ENCODE measurements at places on chromosomes 1 and 21.

DNA sequence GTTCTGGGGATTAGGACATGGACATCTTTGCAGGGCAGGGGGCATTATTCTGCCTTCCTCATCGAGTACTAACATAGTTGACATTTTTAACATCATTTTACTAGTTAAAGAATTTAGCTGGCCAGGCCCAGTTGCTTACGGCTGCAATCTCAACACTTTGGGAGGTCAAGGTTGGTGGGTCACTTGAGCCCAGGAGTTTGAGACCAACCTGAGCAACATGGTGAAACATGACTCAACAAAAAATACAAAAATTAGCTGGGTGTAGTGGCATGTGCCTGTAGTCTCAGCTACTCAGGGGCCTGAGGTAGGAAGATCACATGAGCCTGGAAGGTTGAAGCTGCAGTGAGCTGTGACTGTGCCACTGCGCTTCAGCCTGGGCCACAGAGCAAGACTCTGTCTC lies 29.8 kb upstream of the THEM4 start:
- DNase-seq = no peak

DNA sequence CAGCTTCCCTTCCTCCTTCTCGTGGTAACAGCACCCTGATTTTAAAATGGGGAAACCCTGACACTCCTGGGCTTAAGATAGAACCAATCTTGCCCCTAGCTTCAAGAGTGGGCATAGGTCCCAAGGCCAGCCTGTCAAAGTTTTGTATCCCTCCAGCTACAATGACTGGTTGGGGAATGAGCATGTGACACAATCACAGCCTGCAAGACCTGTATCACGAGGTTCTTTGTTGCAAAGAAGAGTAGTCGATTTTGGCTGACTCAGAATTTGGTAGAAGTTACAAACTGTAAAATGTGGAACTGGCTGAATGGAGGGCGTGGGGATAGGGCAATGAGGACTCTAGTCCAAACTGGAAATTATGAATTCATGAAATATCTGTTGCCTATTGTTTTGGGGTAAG lies 18.7 kb downstream of the CTSK start:
- no peak for DNase-seq

GRCh38 chr1:163813251-163813650 lies 491.5 kb downstream of the NUF2 start:
- no peak for DNase-seq

DNA sequence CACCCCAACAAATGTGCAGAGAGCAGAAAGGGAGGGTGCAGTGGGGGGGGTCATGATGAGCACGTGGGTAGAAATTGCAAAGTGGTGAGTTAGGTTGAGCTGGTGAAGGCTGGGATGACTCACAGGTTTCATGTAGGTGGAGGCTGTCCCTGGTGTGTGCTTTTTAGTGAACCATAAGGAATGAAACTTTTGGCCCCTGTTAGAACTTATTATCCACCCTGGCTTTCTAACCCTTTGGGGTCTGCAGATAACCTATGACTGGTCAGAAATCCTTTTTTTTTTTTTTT lies 46.9 kb downstream of the DOP1B start:
- DNase-seq = no peak

GRCh38 chr1:2859881-2860430 lies 58.5 kb upstream of the TTC34 start:
- DNase-seq = no peak

DNA sequence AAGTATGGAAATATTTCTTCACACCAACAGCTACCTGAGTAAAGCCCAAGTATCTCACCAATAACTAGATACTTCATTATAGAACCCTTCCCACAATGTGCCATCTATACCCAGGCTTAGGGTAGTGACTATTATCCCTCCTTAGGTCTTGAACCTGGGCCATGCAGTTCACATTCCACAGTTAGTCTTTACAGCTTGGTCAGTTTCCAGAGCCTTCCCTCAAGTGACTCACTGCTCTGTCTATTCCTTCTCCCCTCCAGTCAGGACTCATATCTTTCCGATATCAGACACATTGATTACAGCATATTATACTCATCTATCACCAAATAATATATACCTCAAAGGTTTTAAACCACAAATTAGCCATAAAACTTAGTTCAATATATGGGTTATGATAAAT lies 23.6 kb downstream of the VAMP4 start:
- DNase-seq = no peak

- DNase-seq = no peak
These were observed 52.9 kb downstream of the MRPS6 start for GRCh38 chr21:34126269-34126668.

GRCh38 chr1:97685360-97685759 lies 235.5 kb downstream of the DPYD start:
- no peak for DNase-seq

GRCh38 chr1:67611846-67612245 lies 73.2 kb upstream of the GADD45A start:
- no peak for DNase-seq

- no peak for DNase-seq
These were observed 94.7 kb downstream of the DMRTA2 start for GRCh38 chr1:50328552-50328951.

DNA sequence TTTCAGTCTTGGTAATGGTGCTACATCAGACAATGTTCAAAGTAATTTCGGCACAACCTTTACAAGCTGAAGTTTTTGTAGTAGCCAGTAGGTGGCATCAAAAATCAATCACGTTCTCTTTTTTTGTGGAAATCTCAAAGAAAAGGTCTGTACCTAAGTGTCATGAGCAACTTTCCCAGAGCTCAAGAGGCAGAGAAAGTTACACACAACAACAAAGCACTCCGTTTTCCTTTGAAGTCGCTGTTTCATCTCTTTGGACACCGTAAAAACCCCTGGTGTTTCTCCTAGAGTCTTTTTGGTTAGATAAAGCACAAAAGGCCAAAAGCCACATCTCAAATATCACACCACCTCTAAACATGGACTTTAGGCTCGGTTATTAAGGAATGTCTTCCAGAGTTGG lies 131.6 kb downstream of the LHX8 start:
- DNase-seq = no peak

DNA sequence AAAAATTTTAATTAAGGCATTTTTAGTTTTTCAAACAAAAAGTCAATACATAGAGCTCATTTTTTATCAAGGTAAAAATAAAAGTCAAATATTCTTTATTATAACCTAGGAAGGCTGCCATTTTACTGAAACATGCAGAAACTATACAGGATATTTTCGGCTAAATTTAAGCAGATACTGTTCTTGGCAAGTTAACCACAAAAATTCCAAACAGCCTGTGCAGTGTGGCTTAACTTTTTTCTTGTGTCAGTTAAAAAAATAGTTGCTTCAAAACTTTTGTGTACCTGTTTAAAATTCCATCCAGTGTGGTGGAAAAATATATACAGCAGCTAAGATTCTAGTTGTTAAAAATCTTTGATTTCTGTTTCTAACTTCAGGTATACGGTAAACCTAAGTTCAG lies 135.0 kb downstream of the ATP5PO start:
- DNase-seq = no peak

- DNase-seq = no peak
These were observed 107.1 kb downstream of the NIBAN1 start for GRCh38 chr1:184866991-184867788.

DNA sequence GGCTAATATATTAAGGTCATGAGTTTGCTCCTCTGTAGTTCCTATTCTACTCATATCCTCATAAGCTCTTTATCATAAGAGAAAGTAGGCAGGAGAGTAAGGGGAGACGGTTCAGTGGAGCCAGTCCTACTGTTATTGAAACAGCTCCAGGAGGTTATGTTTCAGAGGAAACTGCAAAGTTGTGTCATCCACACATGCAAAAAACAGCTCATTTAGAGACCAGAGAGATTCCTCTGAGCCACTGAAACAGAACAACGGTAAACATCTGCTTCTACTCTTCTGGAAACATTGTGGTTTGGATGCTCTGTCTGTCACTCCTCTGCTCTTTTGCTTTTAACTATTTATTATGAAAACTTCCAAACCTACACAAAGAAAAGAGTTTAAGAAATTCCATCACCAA lies 66.3 kb upstream of the PPP2R5A start:
- DNase-seq = no peak

- no peak for DNase-seq
These were observed 7.9 kb downstream of the LYST start for GRCh38 chr1:235858766-235859165.

GRCh38 chr1:212256369-212256768 lies 28.8 kb upstream of the PPP2R5A start:
- DNase-seq = no peak

DNA sequence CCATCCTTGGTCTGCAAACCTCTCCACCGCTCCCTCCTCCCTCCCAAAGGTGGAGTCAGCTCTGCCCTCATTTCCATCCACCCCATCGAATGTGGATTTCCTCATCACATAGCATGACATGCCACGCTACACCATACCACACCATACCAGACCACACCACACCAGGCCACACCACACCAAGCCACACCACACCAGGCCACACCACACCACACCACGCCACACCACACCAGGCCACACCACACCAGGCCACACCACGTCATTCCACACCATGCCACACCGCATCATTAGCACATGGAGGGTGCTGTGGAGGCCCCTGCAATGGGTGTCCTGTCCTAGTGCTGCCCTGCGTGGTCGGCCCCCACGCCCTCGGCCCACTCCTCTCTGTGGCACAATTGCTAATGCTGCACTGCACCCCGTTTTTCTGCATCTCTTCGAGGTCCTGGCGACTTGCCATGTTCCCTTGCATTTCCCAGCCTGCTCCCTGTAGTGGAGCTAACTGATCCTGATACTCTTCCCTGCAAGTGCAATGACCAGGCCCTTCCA lies 11.3 kb downstream of the DFFB start:
- no peak for DNase-seq

GRCh38 chr1:153220606-153221303 lies 3.4 kb downstream of the PRR9 start:
- peak; percentile 9 for DNase-seq

DNA sequence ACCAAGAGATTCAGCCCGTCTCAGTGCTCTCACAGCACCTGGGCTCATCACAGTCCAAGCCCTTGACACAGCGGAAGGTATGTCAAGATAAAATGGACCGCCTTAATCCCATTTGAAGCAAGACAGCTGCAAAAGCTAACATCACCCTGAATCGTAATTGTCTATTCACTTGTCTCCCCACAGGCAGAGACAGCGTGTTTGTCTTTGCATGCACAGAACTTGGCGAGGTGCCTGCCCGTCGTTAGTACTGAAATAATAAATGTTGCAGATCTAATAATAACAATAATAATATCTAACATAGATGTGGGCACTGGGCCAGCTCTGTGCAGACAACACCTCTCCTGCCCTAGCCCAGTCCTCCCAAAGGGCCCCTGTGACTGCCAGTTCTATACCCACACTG lies 271.7 kb downstream of the NPHP4 start:
- DNase-seq = no peak

DNA sequence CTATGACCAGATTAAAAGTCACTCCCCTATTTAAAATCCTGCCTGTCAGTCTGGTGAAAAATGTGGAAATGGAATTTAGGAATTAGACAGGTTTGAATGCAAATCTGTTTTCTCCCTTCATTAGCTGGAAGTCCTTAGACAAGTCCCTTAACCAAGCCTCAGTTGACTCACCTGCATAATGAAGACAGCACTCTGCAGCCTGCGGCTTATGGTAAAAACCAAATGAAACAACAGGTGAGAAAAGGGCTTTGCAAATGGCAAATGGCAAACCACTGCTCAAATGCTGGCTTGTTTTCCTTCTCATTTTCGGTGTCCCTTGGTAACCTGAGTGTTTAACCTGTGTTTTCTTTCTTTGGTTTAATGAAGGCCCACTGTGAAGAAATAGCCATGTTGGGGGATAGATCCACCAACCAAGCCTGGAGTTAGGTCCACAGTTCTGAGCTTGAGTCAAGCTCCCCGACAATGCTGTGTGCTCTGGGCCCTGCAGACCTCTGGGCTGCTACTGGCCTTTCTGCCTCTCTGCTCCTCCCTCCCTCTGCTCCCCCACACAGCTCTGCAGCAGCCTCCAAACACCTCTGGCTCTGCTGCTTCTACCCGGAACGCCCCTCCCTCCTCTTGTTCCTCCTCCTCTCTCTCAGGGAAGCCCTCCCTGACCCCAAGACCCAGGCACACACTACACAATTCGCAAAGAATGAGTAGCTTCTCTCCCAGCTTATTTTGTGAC lies 641.8 kb downstream of the MATN1 start:
- no peak for DNase-seq

DNA sequence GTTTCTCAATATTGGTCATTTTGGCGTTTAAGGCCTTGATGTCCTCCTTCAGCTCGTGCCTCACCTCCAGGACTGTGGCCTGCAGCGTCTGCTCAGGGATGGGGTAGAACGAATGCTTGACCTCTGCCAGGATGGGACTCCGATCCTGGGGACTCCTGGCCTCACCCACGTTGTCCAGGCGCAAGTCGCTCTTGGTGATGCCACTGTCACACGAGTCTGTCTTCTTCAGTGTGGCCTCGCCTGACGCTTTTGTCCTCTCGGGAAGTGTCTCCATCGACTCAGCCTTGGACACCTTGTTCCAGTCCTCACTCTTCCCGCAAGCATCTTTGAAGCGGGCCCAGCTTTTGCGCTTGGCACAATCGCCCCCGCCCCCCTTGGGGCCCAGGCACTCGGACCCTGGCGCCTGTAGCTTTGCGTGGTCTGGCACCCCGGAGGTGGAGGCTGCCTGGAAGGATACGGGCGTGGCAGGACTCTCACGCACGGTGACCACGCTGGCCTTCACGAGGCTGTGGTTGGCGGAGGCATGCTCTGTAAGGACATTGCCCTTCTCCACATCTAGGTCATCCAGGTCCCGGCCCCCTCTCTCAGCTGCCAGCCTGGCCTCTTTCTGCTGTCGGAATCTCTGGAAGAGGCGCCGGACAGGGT lies 354.8 kb downstream of the HHAT start:
- no peak for DNase-seq

GRCh38 chr1:177959811-177960515 lies 9.9 kb downstream of the SEC16B start:
- no peak for DNase-seq

GRCh38 chr1:198794498-198794897 lies 155.7 kb downstream of the PTPRC start:
- no peak for DNase-seq

DNA sequence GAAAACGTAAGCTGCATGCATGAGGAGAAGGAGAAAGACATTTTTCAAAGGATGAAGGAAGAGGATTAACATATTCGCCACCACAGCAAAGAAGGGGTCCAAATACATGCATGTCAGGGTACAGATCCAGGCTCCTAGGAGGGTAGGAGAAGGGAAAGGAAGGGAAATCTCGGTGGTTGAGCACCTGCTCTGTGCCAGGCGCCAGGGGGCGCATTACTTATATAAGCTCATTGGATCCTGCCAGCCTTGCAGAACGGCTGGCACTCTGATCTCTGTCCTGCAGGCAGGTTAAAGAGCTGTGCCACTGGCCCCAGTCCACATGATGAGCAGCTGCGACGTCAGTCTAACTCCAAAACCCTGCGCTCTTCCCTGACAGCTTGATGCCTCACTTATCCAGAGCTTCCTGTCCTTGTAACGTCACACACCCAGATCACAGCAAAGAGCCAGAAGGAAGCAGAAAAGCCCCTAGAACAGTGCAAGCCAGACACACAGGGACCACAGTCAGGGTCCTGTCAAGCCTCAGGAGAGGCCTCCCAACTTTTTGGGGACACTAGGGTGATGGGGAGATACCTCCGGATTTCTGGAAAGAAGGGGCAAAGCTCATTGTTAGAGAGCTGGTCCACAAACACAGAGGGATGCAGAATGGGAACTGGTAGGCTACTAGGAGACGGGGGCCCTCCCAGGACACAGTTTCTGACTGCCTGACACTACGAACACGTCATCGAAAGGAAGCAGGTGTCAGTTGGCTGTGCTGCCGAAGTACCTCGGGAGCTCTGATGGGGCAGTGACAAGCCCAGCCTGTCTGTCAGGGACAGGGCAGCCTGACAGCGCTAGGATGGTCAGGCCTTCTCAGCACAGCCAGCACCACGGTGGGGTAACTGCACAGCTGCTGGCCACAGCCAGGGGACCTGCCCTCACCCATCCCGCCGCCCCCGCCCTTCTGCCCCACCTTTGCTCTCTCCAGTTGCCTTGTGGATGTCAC lies 99.1 kb downstream of the BEND5 start:
- DNase-seq = peak; percentile 25

Measured in C1 segment of cervical spinal cord (tissue), 14 donors.